ENCODE measurements at places on chromosomes 11 and 22.

- DNase-seq = no peak
Measured at GRCh38 chr22:26903030-26903856, 245.9 kb downstream of the MIAT start.

GRCh38 chr22:36798674-36799066 is 18.2 kb downstream of the PVALB start:
- DNase-seq = no peak

- DNase-seq = no peak
Measured at GRCh38 chr11:44980533-44981427, 30.1 kb upstream of the TP53I11 start.

GRCh38 chr11:131662993-131663392 is 292.6 kb downstream of the NTM start:
- DNase-seq = no peak

- no peak for DNase-seq
Measured at GRCh38 chr22:38965614-38966379, 8.4 kb downstream of the APOBEC3A start.

GRCh38 chr11:15972838-15973237 is 383.5 kb downstream of the SOX6 start:
- DNase-seq = no peak

GRCh38 chr11:82747471-82747870 is 13.8 kb upstream of the FAM181B start:
- DNase-seq = no peak

DNA sequence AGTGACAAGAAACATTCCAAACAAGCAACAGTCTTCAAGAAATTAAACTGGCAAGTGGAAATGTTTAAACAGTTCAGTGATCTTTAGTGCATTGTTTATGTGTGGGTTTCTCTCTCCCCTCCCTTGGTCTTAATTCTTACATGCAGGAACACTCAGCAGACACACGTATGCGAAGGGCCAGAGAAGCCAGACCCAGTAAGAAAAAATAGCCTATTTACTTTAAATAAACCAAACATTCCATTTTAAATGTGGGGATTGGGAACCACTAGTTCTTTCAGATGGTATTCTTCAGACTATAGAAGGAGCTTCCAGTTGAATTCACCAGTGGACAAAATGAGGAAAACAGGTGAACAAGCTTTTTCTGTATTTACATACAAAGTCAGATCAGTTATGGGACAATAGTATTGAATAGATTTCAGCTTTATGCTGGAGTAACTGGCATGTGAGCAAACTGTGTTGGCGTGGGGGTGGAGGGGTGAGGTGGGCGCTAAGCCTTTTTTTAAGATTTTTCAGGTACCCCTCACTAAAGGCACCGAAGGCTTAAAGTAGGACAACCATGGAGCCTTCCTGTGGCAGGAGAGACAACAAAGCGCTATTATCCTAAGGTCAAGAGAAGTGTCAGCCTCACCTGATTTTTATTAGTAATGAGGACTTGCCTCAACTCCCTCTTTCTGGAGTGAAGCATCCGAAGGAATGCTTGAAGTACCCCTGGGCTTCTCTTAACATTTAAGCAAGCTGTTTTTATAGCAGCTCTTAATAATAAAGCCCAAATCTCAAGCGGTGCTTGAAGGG is 6.0 kb downstream of the MALAT1 start:
- no peak for DNase-seq

DNA sequence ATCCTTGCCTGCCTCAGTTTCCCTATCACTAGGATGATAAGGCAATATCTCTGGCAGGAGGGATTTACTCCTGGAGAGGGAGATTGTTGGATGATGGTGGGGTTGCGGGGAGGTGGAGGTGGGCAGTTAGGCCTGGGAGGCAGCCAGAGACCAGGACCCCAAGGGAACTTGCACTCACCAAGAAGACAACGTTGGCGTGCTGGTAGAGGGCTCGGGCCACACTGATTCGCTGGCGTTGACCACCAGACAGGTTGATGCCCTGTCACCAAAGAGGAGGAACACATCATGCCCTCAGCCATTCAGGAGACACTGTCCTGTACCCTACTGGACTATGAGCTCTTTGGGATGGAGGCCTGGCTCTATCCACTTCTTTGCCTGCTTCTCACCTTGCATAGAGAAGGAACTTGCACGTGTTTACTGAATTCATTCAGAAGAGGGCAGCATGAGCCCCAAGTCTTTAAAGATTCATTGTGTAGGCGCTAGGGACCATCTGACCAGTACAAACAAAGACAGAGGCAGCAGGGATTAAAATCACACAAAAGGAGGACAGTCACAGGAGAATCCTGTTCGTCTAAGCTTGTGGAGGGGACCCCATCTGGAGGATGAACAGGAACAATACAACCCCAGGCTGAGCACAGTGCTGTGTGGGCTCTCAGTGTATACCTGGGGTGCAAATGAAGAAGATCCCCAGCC is 24.2 kb upstream of the KCNJ11 start:
- DNase-seq = no peak

GRCh38 chr11:74948546-74948897 is 369 bp downstream of the XRRA1 start:
- DNase-seq = no peak

- no peak for DNase-seq
Measured at GRCh38 chr11:7046474-7047175, 26.3 kb downstream of the NLRP14 start.

DNA sequence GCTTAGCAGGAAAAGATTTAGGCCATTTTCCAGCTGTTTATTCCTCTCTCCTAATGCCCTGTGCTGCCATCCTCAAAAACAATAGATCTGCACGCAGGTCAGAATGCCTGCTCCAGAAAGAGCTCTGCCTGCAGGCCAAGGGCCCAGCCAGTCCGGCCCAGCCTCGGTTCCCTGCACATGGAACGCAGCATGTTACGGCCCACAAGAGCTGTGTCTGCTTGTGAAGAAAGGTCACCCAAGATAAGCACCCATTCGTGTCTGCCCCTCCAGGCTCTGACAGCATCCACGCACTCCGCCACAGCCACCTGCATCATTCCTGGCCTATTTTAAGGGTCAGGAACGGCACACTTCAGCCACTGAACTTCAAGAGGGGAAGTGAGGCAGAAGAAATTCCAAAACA is 152.2 kb downstream of the SPATA19 start:
- no peak for DNase-seq

DNA sequence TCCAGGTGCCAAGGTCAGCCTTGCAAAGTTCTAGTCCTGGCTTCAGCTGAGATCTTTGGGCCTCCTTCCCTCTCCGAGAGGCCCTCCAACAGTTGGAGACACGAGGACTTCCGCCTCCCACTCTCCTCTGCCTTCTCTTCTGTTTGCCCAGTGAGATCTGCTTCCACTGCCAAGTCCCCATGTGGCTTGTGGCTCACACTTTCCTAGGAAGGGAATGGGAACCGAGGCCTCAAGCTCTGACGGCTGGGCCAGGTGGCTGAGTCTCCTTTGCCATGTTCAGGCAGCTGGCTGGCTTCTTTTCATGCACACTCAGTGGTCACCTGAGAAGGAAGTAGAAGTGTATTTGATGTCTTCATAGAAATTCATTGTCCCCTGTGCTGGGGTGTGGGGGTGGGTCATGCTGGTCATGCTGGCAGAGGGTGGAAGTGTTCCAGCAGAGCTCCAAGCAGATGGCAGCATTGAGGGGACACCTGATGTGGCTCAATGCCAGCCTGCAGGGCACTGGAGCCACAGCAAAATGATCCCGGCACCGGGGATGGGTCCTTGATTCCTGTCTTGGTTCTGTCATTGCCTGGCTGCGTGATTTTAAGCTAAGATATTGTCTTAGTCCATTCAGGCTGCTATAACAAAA is 130.4 kb downstream of the ADAMTS15 start:
- DNase-seq = no peak

GRCh38 chr11:135075740-135076139 is 663.7 kb upstream of the B3GAT1 start:
- DNase-seq = no peak

DNA sequence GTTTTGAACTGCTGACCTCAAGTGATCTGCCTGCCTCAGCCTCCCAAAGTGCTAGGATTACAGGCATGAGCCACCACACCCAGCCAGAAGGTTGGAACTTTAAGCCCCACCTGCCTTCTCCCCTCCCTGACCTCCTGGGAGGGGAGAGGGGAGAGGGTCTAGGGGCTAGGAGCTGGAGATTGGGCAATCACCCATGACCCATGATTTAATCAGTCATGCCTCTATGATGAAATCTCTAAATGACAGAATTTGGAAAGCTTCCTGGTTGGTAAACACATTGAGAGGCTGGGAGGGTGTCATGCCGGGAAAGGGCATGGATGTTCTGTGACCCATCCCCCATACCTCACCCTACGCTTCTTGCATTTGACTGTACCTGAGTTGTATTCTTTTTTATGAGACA is 17.1 kb upstream of the TFIP11 start:
- no peak for DNase-seq

GRCh38 chr22:32743046-32743445 is 58.5 kb upstream of the TIMP3 start:
- DNase-seq = no peak

Data from muscle of arm (tissue), 14 donors.